CD8-positive, alpha-beta memory T cell (primary cell): ENCODE measurements at places on chromosomes 7 and 10. TPM values are rescaled to one million over a fixed set of nuclear protein-coding genes. Genes with fewer than 3 reads are reported as not detected.

GRCh38 chr7:515628-516027 lies 4.0 kb downstream of the PDGFA start:
- no peak for DNase-seq
- peaks cover 11% of the 10 kb centered on the region for H3K27me3 ChIP-seq
- no peak overlapping the region for H3K27ac ChIP-seq

- no peaks in the 10 kb centered on the region for H3K36me3 ChIP-seq
- no peaks in the 10 kb centered on the region for H3K27me3 ChIP-seq
- H3K27ac ChIP-seq, result no peak overlapping the region
- DNase-seq, result no peak
- no peaks in the 10 kb centered on the region for H3K4me1 ChIP-seq
These were observed 147.1 kb upstream of the LYZL1 start for GRCh38 chr10:29141761-29142160.

- no peaks in the 10 kb centered on the region for H3K36me3 ChIP-seq
- no peak for DNase-seq
- H3K27me3 ChIP-seq, result no peaks in the 10 kb centered on the region
- H3K4me3 ChIP-seq, result no peak overlapping the region
- H3K4me1 ChIP-seq, result no peaks in the 10 kb centered on the region
These were observed 44.3 kb downstream of the INSYN2A start for GRCh38 chr10:127151981-127152699.

- peak overlapping the region; percentile 5 for H3K4me3 ChIP-seq
- peaks cover 26% of the 10 kb centered on the region for H3K4me1 ChIP-seq
- no peak for DNase-seq
- H3K36me3 ChIP-seq, result no peaks in the 10 kb centered on the region
These were observed 75.8 kb downstream of the C1GALT1 start for GRCh38 chr7:7257899-7258692.

DNA sequence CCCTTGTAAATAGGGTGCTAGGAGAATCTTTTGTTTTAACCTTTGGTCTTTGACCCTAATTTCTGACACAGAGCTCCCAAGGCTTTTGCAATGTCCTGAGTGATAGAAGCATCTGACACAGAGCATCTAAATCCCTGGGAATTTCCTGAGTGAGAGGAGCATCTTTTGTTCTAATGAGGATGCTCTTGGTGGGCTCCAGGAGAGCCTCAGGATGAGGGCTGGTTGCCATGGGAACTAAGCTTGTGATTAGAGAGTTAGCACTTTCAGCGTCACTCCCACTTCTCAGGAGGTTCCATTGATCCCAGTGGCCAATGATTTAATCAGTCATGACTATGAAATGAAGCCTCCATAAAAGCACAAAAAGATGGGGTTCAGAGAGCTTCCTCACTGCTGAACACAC lies 264.8 kb downstream of the KIF20B start:
- no peak overlapping the region for H3K4me3 ChIP-seq
- H3K4me1 ChIP-seq, result no peaks in the 10 kb centered on the region
- H3K27me3 ChIP-seq, result no peaks in the 10 kb centered on the region
- no peak for DNase-seq
- no peak overlapping the region for H3K27ac ChIP-seq

- DNase-seq, result no peak
- no peak overlapping the region for H3K27ac ChIP-seq
- H3K27me3 ChIP-seq, result no peaks in the 10 kb centered on the region
- no peak overlapping the region for H3K4me3 ChIP-seq
- no peaks in the 10 kb centered on the region for H3K36me3 ChIP-seq
These were observed 66.9 kb upstream of the TFEC start for GRCh38 chr7:116097365-116098009.

DNA sequence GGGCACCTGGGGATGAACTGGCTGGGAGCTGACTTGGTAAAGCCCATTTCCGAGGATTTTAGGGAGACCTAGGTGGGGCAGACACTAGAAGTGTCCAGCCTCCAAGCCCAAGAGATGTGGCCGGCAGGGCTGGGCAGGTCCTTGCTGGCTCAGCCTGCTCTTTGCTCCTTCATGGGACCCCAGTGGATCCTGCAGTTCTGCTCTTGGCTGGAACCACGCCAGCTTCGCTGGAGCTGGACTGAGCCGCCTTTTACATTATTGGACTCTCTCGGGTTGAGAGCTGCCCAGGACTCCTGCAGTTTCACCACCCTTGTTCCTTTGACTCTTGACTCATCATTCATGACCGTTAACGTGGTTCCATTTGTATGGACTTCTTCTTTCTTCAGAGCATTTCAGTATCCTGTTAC lies 5.7 kb downstream of the PPIF start:
- H3K36me3 ChIP-seq, result peaks cover 56% of the 10 kb centered on the region
- no peak for DNase-seq
- no peak overlapping the region for H3K4me3 ChIP-seq
- H3K4me1 ChIP-seq, result peaks cover 16% of the 10 kb centered on the region
- H3K27me3 ChIP-seq, result no peaks in the 10 kb centered on the region

GRCh38 chr10:132516771-132517725 lies 20.5 kb upstream of the INPP5A start:
- DNase-seq, result no peak
- H3K27me3 ChIP-seq, result no peaks in the 10 kb centered on the region
- H3K4me3 ChIP-seq, result no peak overlapping the region
- no peaks in the 10 kb centered on the region for H3K36me3 ChIP-seq
- no peaks in the 10 kb centered on the region for H3K4me1 ChIP-seq

DNA sequence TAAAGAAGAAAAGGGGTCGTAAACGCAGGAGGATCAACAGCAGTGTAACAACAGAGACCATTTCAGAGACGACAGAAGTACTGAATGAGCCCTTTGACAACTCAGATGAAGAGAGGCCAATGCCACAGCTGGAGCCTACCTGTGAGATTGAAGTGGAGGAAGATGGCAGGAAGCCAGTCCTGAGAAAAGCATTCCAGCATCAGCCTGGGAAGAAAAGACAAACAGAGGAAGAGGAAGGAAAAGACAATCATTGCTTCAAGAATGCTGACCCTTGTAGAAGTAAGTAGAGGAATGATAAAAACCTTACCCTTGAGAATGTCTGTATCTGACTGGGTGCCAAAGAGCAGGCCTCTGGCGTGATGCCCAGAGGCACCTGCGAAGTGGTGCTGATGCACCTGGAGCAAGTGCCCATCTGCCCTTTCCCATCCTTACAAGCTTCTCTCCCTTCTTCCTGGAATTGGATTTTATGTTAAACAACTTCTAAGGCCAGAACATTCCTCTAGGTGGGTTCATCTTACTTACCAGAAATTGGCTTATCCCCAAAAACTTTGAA lies 86.4 kb upstream of the SAMD8 start:
- no peaks in the 10 kb centered on the region for H3K4me1 ChIP-seq
- no peak overlapping the region for H3K27ac ChIP-seq
- no peaks in the 10 kb centered on the region for H3K27me3 ChIP-seq
- no peak for DNase-seq
- peaks cover 62% of the 10 kb centered on the region for H3K36me3 ChIP-seq
- H3K4me3 ChIP-seq, result no peak overlapping the region

DNA sequence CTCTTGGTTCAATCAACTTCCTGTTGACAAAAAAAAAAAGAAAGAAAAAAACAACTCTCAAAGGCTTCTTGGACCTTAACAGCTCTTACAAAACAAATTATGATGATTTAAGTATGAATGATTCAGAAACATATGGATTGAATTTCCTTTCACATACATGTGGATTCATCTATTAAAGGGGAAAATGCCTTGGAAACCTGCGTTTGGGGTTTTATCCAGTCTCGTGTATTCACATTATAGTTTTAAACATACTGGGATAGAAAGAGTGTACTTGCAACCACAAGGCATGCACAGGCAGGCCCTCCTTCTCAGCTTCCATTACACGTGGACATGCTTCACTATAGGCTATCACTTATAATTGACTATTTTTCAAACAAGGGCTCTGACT lies 286.7 kb downstream of the INHBA start:
- no peak overlapping the region for H3K4me3 ChIP-seq
- H3K4me1 ChIP-seq, result no peaks in the 10 kb centered on the region
- H3K27ac ChIP-seq, result no peak overlapping the region
- no peaks in the 10 kb centered on the region for H3K36me3 ChIP-seq

- no peak overlapping the region for H3K27ac ChIP-seq
- peaks cover 5% of the 10 kb centered on the region for H3K4me1 ChIP-seq
- H3K36me3 ChIP-seq, result no peaks in the 10 kb centered on the region
- H3K4me3 ChIP-seq, result peak overlapping the region; percentile 25
- peaks cover 32% of the 10 kb centered on the region for H3K27me3 ChIP-seq
- DNase-seq, result no peak
These were observed 29.0 kb upstream of the BMS1 start for GRCh38 chr10:42753507-42754154.

- H3K4me3 ChIP-seq, result no peak overlapping the region
- H3K27me3 ChIP-seq, result no peaks in the 10 kb centered on the region
- no peak for DNase-seq
These were observed 346.2 kb upstream of the AOAH start for GRCh38 chr7:37070471-37070870.

CTTNBP2 gene
- not detected for total RNA-seq

TMEM178B gene
- 0.97 TPM for total RNA-seq

C10orf67 gene
- not detected for total RNA-seq

PRF1 gene
- 95.7 TPM for total RNA-seq
